ENCODE measurements at places on chromosomes 5 and 9.

DNA sequence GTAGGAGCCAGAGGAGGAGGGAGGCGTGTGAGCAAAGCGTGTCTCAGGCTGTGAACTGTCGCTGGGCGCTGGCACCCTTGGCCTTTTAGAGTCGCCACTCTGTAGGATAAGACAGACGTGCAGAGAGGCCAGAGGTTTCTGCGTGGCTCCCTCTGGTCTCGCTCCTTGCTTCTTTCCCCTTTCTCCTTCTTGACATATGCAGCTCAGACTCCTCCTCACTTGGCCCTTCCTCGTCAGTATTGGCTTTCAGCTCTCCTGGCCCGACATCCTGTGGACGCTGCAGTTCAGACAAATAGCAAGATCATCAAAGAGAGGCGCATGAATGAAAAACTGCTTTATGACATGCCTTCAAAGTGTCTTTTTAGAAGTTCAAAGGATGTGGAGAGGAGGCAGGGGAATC lies 116.8 kb upstream of the SPRY4 start:
- no peak for DNase-seq

GRCh38 chr5:109921735-109922380 lies 232.1 kb downstream of the MAN2A1 start:
- no peak for DNase-seq

DNA sequence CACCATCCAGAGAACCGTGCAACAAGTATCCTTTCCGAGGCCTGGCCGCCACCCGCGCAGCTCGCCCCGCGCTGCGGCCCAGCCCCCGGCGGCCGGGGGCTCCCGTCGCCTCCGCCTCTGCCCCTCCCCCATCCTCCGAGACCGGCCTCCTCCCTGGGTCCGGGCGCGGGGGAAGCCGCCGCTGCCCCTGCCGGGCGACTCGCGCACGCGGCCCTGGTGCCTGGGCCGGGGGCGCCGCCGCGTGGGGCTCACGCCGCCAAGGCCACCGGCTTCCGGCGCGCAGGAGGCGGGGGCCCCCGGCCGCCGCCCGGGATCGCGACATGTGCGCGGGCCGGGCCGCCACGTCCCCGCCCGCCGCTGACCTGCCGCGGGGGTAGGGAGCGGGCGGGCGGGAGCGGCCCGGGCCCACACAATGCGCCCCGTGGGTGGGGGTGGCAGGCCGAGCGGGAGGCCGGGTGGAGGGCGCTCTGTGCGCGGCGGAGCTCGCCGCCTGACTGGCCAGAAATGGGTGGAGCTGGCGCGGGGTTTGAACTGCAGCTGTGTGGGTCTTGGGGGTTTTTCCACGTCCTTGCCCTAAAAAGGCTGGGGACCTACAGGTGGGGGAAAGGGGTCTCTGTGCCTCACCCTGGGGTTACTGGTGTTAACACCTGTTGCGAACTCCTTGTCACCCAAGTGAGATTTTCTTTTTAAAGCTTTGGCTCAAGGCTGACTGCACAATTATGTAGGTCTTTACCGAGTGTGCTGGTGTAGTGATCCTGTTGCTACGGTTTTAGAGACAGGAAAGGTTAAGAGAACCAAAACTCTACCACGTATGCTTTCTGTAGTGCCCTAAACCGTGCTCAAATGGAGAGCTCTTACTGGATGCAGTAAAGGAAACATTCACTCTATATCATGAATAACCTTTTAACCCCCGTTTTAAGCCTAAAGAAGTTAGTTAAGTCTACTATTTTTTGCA lies 32.3 kb downstream of the TNPO1 start:
- peak; percentile 37 for DNase-seq

DNA sequence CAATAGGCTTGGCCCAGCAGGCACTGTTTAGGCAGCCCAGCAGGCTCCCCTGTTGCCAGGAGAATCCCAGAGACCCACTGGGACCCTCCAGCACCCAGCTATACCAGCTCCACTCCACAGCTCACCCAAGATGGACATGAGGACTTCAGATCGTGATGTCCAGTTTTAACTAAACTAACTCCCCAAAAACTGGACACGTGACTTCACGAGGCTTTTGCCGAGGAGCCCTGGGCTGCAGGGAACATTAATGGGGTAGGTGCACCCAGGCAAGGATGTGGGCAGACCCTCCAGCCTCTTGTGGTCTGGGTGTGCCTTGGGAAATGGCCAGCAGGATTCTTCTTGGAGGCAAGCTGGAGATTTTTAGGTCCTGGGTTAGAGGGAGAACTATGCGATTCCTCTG lies 8.9 kb upstream of the NKD2 start:
- no peak for DNase-seq

- peak; percentile 12 for DNase-seq
Observed at GRCh38 chr9:68802525-68803015, 97.5 kb downstream of the PIP5K1B start.

- no peak for DNase-seq
Observed at GRCh38 chr5:147918899-147919298, 12.6 kb upstream of the C5orf46 start.

DNA sequence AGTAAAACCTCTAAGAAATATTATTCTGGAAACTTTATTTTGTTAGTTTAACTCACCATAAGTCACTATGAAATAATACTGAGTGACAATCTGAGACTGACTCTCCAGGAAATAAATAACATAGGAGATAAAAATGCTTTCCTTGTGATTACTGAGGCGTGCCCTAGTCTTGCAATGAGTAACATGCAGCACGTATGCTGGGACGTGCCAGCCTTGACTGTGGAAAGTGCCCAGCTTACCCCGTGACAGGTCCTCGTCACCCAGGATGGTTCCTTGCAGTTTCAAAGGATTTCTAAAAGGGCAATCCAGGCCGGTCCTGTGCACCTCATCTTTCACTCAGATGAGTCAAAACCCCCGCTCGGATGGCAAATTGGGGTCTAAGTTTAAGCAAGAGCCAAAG lies 720.8 kb upstream of the ADAMTS16 start:
- DNase-seq, result no peak

DNA sequence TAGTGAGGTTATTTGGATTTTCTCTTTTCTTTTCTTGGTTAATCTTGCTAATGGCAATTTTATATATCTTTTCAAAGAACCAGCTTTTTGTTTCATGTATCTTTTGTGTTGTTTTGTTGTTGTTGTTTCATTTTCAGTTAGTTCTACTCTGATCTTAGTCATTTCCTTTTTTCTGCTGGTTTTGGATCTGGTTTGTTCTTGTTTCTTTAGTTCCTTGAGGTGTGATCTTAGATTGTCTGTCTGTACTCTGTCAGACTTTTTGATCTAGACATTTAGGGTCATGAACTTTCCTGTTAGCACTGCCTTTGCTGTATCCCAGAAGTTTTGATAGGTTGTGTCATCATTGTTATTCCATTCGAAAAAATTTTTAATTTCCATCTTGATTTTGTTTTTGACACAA lies 399.7 kb downstream of the TLE1 start:
- no peak for DNase-seq

- no peak for DNase-seq
Observed at GRCh38 chr9:69023650-69024049, 9.7 kb upstream of the PRKACG start.

DNA sequence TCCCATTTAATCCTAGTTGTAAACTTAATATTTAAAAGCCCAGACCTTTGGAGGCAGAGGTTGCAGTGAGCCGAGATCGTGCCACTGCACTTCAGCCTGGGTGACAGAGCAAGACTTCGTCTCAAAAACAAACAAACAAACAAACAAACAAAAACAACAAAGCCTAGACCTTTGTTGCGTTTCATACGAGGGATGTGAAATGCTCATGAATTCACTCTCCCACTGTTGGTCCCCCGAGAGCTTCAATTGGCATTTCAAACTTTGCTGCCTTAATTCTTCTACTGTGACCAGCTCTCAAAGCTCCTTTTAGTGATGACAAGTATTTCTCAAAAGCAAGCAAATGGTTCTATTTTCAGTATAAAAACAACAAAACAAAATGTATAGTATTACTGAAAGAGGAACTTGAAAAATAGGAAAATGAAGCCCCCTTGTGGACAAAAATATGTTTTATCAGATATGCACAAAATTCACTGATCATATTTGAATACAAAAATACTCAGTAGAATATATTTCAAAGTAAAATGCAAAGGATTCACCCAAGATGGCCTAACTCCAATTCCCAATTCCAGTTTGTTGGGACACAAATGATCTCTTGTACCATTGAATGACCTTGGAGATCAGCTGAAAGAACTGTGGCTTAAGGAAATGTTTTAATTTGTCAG lies 140.4 kb downstream of the ESM1 start:
- DNase-seq, result no peak

DNA sequence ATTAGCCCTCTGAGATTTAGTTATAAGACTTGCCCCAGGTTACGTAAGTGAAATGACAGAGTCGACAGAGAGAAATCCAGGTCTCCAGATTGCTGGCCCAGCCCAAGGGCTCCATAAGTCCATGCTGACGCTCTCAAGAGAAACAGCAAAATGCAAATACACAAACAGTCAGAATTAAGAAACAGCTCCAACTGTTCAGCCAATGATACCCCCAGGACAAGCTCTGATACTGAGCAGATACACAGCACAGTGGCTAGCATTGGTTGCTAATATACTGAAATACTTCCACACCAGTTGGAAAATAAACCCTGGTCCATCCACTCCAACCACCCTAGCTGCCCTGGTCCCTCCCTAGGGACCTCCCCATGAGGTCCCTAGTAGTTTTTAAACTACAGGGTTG lies 94.2 kb downstream of the CDK5RAP2 start:
- no peak for DNase-seq

GRCh38 chr9:121582641-121583040 lies 68.8 kb upstream of the DAB2IP start:
- no peak for DNase-seq

- no peak for DNase-seq
Observed at GRCh38 chr5:42767491-42768105, 11.0 kb downstream of the CCDC152 start.

GRCh38 chr5:102975045-102975444 lies 144.9 kb downstream of the GIN1 start:
- DNase-seq, result no peak

DNA sequence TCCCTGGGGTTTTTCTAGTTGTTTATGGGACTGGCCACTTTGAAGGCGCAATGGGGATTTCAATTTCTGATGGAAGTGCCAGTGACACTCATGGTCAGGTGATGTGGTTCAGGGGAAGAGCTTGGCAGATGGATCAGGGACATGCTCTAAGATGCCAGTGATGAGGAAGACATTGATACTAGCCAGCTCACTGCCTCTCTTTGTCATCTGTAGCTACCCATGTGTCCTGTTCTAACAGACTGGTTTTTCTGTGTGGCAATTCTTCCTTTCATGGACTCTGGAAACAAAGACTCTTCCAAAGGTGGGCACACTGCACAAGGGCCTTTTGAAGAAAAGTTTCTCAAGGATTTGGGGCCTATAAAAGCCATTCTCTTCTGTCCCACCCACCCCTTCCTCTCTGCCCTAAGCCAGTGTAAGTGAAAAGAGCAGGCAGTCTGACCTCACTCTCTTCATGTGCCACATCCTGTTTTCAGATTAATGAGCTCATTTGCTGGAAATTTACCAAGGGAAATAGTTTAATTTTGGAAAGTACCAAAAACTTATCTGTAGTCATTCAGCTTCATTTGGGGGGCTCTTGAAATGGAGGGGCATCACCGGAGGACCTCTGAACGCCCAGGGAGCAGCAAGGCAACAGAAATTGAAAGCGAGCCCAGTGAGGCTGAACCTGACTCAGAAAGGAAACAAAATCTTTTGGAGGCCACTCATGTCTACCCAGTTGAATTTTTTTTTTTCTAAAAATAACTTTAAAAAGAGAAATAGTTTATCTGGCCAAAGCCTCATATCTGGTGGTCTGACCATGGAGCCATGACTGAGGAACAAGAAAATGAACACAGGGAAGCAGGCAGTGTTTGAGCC lies 4.9 kb upstream of the TRAF1 start:
- no peak for DNase-seq

DNA sequence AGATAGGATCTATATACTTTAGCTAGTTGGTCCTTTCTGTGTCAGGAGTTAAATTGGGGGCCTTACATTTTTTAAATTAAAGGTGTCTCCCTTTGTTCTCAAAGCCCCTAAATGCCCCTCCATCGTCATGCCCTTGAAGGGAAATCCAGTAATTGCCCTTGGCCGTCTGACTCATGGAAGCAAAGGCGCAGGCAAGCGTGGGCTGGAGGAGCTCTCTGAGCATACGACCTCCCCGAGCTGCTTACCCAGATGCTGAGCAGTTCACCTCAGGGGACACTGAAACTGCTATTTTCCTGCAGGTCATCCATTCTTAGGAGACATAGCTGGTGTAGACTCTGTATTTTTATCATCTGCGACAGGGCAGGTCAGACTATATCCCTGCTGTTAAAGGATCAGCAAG lies 23.0 kb downstream of the PCSK1 start:
- no peak for DNase-seq

- DNase-seq, result no peak
Observed at GRCh38 chr9:79939819-79940218, 368.1 kb downstream of the TLE4 start.

DNA sequence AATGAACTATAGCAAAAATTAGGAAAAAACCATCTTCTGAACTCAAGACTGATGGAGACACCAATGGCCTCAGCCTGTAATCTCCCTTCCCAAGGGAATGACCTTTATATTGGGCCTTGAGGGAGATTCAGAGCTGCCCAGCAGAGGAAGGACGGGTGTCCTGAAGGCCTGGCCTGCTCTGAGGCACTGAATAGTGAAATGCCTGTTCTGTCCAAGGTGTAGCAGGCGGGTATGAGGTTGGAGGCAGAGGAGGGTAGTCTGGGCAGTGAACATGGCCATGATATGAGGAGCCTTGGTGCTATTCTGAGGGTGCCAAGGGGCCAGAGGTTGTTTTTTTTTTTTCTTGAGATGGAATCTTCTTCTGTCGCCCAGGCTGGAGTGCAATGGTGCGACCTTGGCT lies 25.0 kb downstream of the PSD2 start:
- no peak for DNase-seq

GRCh38 chr5:24363789-24364481 lies 280.8 kb downstream of the CDH10 start:
- no peak for DNase-seq
